ENCODE measurements at places on chromosomes 7 and 10.

DNA sequence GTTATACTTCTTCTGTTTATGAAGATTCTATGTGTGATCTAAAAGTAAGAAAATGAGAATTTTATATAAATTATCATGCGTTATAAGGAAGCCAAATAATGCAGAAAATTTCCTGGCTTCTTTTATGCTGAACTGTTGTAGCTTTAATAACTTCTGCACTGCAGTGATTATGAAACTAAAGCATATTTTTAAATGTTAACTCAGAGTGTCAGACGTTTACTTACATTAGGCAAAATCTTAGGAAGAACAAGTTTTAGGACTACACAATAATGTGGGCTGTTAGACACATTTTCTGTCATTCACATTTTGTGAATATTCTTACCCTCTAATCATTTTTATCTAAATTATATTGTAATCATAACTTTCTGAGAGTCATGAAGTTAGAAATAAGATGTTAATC is 22.0 kb downstream of the GRM3 start:
- DNase-seq: no peak

DNA sequence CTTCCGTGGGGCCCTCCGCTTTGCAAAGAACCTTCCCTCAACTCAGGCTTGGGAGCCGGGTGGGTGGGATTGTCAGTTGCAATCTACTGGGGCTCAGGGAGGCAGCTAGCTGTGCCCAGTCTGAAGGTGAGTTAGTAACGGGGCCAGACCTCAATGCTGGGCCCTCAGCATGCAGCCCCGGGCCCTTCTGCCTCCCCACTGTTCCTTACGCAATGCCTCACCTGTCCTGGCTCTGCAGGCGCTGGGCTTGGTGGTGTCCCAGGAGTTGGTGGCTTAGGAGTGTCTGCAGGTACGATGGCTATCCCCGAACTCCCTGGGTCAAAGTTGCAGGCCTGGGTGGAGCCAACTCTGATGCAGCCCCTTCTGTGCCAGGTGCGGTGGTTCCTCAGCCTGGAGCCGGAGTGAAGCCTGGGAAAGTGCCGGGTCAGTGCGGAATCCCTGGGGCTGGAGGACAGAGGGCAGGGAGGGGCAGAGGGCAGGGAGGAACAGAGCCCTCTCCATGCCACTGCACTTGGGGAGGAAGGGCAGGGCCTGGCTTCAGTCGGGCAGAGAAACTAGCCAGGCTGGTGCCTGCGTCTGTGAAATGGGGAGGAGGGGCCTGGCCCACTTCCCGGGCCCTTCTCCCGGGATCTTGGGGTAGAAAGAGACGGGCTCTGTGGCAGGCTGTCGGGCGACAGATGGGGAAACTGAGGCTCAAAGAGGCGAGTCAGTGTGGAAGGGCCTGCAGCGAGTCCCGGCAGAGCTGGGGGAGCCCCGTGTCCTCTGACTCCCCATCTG is 15.0 kb downstream of the ELN start:
- DNase-seq: no peak

- no peak for DNase-seq
Observed at GRCh38 chr7:28988810-28989209, 30.7 kb upstream of the TRIL start.

- no peak for DNase-seq
Observed at GRCh38 chr7:2629746-2630681, 1.8 kb upstream of the TTYH3 start.

- no peak for DNase-seq
Observed at GRCh38 chr7:128448751-128449302, 6.9 kb upstream of the HILPDA start.

DNA sequence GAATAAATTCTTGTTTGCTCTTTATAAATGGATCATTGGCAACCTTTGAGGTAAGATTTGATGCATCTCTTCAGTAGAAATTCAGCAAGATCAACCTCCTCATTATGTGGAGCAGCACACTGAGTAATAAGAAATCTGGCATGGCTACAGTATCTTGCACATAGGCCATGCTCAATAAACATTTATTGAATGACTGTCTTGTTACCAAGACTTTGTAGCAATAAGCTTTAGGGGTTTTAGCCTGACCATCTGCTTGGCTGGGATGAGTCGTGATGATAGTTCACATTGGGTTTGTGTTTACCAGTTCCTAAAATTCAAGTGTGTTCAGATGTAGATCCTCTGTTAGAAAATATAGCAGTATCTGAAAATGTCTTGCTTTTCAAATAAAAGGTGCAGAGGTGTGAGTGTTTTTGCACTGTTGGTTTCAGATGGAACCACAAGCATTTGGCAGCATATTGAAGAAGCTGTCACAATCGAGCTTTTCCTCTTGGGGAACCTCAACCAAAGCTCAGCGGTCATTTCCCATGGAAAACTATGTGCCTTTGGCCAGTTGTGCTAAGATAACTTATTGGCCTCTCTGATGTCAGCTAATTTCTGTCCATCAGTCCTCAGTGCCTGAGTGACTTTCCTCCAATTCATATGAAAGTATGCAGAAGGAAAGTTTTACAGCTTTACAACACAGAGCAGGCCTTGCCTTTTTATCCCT is 442.6 kb downstream of the GFRA1 start:
- DNase-seq: no peak

DNA sequence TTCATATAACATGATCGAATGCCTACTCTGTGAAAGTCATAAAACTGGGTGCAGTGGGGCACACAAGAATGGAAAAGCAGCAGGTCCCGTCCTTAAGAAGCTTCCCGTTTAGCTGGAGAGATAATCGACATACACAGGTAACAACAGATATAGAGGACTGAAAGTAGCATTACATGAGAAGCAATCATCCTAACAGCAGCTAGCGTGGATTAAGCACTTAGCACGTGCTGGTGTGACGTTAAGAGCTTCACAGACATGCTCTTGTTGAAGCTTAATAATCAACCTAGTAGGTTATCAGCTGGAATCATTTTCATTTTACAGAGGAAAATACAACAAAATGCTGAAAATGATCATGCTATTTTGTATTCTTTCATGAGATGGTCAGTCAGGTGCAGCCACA is 184.8 kb downstream of the GPAM start:
- no peak for DNase-seq

GRCh38 chr7:52897713-52898112 is 137.7 kb upstream of the POM121L12 start:
- DNase-seq: no peak

DNA sequence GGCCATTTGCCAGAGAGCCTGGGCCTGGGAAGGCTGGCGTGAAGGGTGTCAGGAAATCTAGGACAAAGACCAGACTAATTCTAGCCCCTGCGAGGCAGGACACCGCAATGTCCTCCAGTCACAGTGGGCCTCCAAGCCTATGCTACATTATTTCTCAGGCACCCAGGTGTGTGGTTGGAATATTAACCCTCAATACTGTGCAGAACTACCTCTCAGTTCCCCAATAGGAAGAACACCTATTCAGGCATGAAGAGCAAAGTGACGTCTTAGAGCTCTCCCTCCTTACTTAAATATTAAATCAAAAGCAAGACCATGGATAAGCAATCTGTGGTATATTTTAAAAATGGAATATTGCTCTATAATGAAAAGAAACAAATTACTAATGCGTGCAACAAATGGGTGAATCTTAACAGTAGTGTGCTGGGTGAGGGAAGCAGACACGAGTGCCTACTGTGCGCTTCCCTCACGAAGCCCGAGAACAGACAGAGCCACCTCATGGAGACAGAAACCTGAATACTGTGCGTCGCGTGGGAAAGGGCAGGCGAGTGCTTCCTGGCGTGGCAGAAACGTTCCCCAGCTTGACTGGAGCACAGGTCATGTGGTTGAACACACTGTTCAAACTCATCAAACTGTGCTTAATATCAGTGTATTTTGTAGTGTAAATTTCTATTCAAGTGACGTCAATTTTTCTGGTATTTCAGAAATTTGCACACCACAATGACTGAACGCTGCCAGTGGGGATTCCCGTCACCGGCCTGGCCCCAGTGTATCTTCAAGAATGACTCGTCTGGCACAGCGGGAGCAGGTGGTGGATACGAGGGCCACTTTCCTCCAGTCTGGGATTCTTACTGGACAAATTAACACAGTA is 15.5 kb upstream of the PTPRN2 start:
- no peak for DNase-seq
